Peyer's patch (tissue), 4 donors: ENCODE measurements at places on chromosomes 2 and 18. TPM values are rescaled to one million over a fixed set of nuclear protein-coding genes. Genes with fewer than 3 reads are reported as not detected.

GRCh38 chr2:240501531-240501991 lies 56.2 kb downstream of the ANKMY1 start:
- DNase-seq: no peak

Gene GPR75
- 2.6 TPM for total RNA-seq

GRCh38 chr18:50053111-50053510 lies 141.8 kb downstream of the MYO5B start:
- DNase-seq: no peak

- DNase-seq: no peak
Measured at GRCh38 chr2:144281476-144281875, 238.4 kb downstream of the ZEB2 start.

GRCh38 chr18:12279781-12280531 lies 25.8 kb downstream of the CIDEA start:
- no peak for DNase-seq

GRCh38 chr2:108594982-108595464 lies 60.8 kb downstream of the LIMS1 start:
- no peak for DNase-seq

DNA sequence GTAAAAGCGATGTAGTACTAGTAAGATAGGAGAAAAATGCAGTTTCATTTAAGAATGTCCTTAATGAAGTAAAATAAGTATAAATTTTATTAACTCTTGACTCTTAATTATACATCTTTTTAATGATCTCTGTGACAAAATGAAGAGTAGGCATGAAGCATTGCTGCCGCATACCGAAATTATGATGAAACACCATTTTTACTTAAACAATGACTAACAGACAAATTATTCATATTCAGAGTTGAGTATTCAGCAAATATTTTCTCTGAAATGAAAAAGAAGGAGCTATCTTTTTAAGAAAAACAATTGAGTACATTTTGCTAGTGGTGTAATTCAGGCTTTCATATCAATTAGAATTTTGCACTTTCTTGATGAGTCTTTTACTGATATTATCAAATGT lies 150.6 kb upstream of the DOCK10 start:
- DNase-seq: no peak

Gene CD207
- not detected for total RNA-seq

- DNase-seq: no peak
Measured at GRCh38 chr18:22427822-22428549, 10.3 kb upstream of the CTAGE1 start.

GRCh38 chr2:132448771-132449170 lies 32.2 kb downstream of the GPR39 start:
- DNase-seq: peak; percentile 49

- DNase-seq: no peak
Measured at GRCh38 chr18:23229472-23229871, 94.2 kb downstream of the CABLES1 start.

DNA sequence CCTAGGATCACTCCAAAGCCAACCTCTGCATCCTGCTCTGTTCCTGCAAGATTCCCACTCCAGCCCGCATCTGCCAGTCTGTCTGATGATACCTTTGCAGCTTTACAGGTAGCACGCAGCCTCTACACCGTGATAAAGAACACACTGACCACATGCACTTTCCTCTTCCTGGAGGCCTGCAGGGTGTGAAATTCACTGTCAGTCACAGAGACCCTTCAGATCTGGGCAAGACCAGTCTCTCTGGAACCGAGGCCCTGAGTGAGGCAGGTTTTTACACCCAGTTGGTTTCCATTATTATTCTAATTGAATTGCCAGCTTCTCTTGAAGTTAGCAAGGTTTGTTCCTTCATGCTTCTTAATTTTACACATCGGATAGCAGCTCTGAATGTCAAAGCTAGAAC lies 30.5 kb upstream of the TWIST2 start:
- DNase-seq: no peak

- no peak for DNase-seq
Measured at GRCh38 chr2:75174519-75174918, 24.8 kb downstream of the TACR1 start.

DNA sequence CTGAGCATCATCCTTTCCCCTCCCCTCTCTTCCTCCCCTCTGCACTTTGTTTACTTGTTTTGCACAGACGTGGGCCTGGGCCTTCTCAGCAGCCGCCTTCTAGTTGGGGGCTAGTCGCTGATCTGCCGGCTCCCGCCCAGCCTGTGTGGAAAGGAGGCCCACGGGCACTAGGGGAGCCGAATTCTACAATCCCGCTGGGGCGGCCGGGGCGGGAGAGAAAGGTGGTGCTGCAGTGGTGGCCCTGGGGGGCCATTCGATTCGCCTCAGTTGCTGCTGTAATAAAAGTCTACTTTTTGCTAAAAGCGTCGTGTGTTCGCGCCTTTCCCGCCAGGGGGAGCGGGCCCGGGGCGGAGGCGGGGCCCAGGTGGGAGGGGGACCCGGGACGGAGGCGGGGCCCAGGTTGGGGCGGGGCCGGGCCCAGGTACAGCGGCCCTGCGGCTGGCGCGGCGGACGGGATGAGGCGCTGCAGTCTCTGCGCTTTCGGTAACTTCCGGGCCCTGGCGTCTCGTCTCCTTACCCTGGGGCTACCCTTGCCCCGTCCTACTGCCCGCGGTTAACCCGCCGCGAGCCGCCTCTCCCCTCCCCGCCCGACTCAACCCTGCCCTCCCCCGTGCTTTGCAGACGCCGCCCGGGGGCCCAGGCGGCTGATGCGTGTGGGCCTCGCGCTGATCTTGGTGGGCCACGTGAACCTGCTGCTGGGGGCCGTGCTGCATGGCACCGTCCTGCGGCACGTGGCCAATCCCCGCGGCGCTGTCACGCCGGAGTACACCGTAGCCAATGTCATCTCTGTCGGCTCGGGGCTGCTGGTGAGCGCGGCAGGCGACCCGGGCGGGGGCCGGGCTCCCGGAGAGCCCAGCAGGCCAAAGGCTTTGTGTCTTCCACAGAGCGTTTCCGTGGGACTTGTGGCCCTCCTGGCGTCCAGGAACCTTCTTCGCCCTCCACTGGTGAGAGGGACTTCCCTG lies at the start of gene KRTCAP3:
KRTCAP3 (plus strand) TSS at position 424 of the 962 bp plus-strand sequence; CDS start at position 456, 32 bp downstream.
- DNase-seq: peak; percentile 88

Gene GIGYF2
- total RNA-seq: 95.7 TPM

- no peak for DNase-seq
Measured at GRCh38 chr2:109217362-109218086, 88.5 kb downstream of the SH3RF3 start.

Gene GRP
- total RNA-seq: not detected

- no peak for DNase-seq
Measured at GRCh38 chr2:75186821-75187220, 12.5 kb downstream of the TACR1 start.

- DNase-seq: no peak
Measured at GRCh38 chr2:241584436-241584835, 25.9 kb downstream of the BOK start.

DNA sequence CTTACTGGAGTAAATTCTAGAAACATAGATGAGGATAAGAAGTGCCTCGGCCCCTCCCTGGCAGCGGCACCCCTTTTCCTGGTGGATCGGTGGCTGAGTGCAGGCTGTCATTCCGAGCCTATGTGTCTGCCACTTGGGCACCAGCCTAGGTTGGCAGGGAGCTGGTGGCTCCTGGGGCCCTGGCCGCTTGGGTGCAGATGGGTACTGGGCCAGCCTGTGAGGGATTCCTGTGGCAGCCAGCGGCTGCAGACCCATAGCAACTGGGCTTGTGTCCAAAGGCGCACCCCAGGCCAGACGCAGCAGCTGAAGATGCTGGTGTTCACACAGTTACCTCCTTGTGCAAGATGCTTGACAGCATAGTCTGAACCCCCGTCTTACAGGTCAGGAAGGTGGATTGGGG lies 2.8 kb downstream of the SNORC start:
- DNase-seq: peak; percentile 46

GRCh38 chr2:234304950-234305349 lies 191.9 kb downstream of the ARL4C start:
- DNase-seq: no peak

Gene KIF5C
- total RNA-seq: 2.2 TPM

GRCh38 chr2:46144133-46144800 lies 152.9 kb upstream of the EPAS1 start:
- no peak for DNase-seq

Gene EMILIN1
- 7.9 TPM for total RNA-seq

Gene CDK15
- total RNA-seq: 9.9 TPM
